DMS 273 treated with DMSO at 0.1 percent for 48 hours (cell line): ENCODE measurements at places on chromosomes 6 and 20.
A peak's percentile ranks its signal among the peaks of the same experiment; 100 is the strongest.

DNA sequence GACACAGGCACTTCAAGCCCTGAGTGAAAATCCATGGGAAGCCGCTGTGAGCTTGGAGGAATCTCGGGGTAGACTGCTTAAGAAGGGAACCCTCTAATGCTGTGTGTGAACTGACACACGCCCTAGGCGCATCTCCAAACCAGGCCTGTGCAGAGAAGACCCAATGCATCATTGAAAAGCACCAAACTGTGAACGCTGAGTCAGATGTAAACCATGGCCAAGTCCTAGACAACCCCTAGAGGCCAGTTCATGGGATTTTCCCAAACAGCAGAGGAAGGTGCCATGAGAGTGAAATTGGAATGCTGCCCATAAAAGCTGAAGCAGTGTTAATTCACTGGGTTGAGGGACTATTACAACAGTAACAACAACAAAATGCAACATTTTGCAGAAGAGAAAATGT, 296.5 kb downstream of the SMOC2 start:
- no peak for DNase-seq

DNA sequence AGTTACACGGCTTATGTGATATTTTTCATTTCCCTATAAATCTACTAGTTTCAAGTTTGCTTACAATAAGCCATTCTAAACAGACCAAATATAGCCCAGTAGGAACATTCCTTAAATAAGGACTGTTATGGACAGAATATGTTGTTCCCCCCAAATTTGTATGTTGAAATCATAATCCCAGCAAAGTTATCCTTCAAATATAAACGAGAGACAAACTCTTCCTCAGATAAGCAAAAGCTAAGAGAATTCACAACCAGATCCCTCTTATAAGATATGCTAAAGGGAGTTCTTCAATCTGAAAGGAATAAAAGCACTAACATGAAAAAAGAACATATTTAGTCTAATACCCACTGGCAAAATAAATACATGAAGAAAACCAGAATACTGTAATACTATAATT, 795.5 kb upstream of the GJE1 start:
- DNase-seq, result no peak

DNA sequence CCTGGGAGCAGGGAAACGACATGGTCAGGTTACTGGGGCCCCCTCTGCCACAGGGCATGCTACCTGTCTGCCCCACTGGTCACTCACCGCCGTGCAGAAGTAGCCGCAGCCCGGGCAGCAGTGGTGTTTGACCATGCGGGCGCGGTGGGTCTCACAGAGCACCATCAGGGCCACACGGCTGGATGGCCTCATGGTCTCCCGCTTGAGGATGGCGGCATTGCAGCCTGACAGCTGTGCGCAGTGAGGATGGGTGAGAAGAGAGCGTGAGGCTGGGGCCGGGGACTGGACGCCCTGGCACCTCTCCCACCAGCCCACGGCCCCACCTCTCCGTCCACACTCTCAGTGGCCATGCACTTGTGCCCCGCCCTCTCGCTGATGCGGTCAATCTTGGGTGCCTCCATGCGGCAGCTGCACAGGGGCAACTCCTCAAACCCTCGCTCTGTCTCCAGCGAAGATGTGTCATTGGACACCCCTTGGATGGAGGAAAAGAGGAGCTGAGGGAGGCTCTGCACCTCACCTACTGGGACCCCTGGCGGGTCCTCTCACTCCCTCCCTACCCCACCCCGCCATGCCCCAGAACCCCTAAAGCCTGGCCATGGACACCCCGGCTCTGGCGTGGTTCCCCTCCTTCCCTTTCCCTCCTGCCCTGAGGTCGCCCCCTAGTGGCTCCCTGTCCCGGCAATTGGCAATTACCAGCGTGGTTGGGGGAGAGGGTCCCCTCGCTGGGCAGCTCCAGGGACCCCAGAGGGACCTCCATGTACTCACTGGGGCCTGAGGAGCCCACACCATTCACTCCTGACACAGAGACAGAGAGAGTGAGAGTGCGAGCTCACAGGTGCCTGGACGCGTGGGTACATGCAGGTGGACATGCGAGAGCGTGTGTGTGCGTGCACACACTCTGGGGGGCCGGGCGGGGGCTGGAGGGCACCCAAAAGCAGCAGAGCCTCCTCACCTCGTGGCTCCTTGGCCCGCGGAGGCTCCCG, 8.9 kb downstream of the EHMT2 start:
- no peak for DNase-seq

DNA sequence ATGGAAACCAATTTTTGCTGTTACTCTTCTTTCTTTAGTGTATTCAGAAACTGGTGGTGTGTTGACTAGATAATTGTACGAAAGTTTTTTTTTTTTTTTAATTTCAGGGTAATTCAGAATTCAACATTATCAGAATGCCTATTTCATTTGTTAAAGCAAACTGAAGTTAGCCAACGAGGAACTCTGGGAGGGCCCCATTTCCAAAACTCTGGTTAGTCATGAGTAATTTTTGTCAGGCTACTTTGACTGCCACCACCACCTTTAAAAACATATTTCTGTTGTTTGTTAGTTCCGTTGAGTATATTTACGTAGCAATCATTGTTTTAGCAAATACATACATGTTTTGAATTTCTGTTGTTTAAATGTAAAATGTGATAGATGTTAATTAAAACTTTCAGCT, 763 bp downstream of the ZKSCAN8 start:
- DNase-seq, result no peak

- DNase-seq, result no peak
These were observed 44.4 kb downstream of the RNF144B start for GRCh38 chr6:18431581-18431980.

GRCh38 chr20:5001174-5002076, at the start of gene SLC23A2:
Gene SLC23A2, minus strand, starts transcription at chr20:5001510. Its CDS starts 68,948 bp downstream, at chr20:4932562.
- DNase-seq, result no peak

- no peak for DNase-seq
These were observed 212.3 kb upstream of the LAMP5 start for GRCh38 chr20:9302091-9302462.

GRCh38 chr6:38773338-38773737, 58.2 kb downstream of the DNAH8 start:
- DNase-seq, result no peak

DNA sequence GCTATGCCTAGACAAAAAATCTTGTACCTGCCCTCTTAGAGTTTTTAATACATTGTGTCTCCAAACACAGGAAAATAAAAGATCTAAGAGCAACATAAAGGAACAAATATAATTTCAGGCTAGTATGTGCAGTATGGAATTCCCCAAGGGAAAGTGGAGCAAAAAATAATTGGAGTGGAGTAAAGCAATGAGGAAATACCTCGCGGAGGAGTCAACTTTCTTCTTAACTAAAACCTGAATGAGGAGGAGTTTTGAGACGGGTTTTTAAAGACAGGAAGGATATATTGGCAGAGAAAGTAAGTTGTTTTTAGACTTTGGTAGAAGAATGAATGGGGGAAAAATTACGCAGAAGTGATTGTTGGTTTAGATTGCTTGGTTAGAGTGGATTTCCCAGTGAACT, 14.0 kb downstream of the HIVEP1 start:
- no peak for DNase-seq

DNA sequence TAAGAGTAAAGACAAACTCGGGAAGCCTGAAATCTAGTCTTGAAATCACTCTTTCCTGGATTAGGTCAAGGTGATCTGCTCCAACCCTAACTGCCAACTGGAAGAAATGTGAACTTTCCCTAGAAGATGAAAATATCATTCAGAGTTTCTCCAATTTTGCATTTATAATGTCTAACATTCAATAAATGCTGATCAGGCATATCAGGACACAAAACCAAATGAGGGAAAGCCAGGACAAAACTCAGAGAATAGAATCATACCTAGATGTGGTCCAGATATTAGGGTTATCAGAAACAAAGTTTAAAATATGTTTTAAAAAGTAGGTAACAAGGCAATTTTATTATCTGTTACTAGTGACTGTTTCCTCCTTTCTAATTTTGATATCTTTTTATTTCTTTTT, 335.5 kb upstream of the MAP3K7 start:
- no peak for DNase-seq

- no peak for DNase-seq
These were observed 47.3 kb downstream of the PFDN4 start for GRCh38 chr20:54255157-54255556.

GRCh38 chr6:6176127-6176526, 144.3 kb downstream of the F13A1 start:
- DNase-seq, result no peak

DNA sequence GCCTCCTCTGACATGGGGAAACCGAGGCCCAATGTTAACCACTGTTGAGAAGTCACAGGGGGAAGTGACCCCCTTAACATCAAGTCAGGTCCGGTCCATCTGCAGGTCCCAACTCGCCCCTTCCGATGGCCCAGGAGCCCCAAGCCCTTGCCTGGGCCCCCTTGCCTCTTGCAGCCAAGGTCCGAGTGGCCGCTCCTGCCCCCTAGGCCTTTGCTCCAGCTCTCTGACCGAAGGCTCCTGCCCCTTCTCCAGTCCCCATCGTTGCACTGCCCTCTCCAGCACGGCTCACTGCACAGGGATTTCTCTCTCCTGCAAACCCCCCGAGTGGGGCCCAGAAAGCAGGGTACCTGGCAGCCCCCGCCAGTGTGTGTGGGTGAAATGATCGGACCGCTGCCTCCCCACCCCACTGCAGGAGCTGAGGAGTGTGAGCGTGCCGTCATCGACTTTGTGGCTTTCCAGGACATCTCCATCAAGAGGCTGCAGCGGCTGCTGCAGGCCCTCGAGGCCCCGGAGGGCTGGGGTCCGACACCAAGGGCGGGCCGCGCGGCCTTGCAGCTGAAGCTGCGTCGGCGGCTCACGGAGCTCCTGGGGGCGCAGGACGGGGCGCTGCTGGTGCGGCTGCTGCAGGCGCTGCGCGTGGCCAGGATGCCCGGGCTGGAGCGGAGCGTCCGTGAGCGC, 1.6 kb downstream of the TNFRSF6B start:
- DNase-seq, result no peak

- DNase-seq, result no peak
These were observed 4.6 kb upstream of the LSM14B start for GRCh38 chr20:62117658-62118057.

GRCh38 chr20:61924211-61924857, 141.3 kb downstream of the TAF4 start:
- no peak for DNase-seq

GRCh38 chr6:64680446-64680845, 1026.6 kb downstream of the EYS start:
- DNase-seq, result no peak

DNA sequence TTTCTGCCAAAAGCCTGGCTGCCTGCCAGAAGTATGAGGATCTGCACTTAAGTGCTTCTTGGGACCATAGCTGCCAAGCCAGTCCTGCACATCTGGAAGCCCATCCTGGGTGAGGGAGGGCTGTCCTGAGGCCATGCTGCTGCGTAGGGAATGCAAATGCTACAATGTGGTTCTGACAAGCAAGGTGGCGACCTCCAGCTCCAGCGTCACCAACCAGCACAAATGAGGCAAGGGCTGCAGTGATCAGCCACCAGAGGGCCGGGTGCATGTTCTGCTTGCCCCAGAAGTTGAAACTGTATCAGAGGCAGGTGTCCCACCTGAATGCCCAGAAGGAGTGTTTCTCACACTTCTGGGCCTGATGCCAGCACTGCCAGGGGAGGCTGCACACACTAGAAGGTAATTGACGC, 99.1 kb upstream of the KCNQ5 start:
- no peak for DNase-seq

GRCh38 chr6:24093381-24093780, 32.6 kb upstream of the NRSN1 start:
- DNase-seq, result no peak

- no peak for DNase-seq
These were observed 77.3 kb downstream of the KCNB1 start for GRCh38 chr20:49405062-49405683.

DNA sequence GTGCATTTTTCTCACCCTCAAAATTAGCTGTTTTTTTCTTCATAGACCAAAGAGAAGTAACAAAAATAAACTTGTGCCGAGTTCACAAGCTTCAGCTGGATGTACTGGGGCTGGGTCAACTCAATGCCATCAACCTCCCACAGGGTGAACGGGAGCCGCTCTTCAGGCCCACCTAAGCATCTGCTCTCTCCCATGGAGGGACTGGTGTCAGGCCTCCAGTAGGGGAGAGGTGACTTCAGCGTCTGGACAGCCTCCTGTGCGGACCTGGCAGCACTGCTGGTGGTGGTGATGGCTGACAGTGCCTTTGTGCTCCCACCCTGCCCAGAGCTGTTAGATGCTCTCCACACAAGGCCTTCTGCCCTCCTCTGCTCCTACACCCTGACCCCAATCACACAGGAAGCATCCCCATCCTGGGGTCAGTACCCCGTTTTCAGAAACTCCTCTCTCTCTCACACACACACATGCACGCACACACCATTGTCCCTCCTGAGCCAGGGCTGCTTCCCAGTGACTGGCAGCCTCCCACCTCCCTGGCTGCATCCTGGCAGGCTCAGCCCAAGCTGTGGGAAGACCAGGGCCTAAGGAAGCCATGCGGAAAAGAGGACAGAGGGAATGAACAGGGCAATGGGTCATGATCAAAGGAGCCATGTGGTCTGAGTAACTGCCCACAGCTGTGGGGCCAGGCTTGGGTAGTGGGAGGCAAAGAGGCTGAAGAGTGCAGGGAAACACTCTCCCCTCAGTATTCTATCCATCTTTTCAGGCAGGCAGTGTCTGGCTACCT, 17.7 kb downstream of the CST8 start:
- DNase-seq, result no peak

DNA sequence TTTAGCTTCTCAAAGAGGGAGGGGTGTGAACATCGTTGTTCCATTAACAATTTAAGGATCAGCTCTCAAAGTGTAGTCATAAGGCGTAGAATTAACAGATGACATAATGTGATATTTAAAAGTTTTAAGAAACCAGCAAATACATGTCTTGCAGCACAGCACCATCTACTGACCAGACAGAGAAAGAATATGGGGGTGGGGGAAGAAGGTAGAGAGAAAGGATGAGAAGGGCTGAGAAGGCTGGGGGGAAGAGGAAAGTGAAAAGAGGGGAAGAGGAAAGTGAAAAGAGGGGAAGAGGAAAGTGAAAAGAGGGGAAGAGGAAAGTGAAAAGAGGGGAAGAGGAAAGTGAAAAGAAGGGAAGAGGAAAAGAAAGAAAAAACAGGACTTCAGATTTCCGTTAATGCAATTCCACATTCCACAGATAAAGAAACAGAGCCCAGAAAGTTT, 80.9 kb downstream of the HAO1 start:
- peak; percentile 47 for DNase-seq
